ENCODE measurements at places on chromosomes 1 and 21. TPM values are rescaled to one million over a fixed set of nuclear protein-coding genes. Genes with fewer than 3 reads are reported as not detected.

GRCh38 chr1:173268786-173269277 lies 61.7 kb upstream of the TNFSF4 start:
- DNase-seq = no peak

DFFA gene
- 68.4 TPM for total RNA-seq

GRCh38 chr1:116755066-116755465 lies 836 bp downstream of the CD2 start:
- no peak for DNase-seq

DNA sequence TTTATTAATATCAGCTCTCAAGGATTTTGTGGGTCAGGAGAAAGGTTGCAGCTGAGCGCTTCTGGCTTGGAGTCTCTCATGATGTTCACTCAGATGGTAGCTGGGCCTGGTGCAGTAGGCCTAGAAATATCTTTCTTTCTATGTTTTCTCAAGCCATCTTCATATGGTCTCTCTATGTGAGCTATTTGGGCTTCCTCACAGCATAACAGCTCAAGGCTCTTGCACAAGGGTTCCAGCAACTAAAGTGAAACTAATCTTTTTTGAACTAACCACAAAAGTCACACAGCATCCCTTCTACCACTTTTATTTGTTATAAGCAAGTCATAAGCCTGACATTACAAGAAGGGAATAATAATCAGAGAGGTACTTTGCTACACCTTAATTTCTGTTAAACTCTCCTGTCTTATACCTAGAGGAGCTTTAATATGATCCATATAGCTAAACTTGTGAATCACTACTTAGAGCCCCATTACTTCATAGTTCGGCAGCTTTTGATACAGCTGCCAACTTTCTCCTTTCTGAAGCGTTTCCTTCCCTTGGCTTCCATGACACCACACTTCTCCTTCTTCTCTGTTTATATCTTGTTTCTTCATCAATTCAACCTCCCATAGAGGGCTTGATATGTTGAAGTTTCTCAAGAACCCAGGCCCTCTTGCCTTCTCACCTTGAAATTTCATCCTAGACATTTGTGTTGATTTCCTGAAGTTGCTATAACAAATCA lies 720.2 kb downstream of the LTN1 start:
- DNase-seq = no peak

DNA sequence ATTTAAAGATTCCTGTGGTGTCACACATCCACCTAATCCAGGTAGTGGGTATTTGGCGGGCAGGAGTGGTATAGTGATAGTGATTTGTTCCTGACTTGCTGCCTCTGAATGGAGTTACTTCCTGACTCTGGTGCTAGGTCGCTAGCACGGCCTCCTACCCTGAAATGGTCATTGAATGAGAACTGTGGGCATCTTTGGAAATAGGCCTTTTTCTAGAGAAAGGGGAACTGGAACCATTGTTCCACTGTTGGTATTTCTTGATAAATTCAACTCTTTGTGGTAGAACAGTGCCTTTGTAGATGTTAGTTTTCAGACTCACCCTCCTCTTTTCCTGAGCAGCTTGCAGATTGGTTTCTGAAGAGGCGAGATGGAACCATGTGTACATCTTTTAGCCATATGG lies 1.5 kb downstream of the QSOX1 start:
- no peak for DNase-seq

ARMH1 gene
- 4.7 TPM for total RNA-seq
